ENCODE measurements at places on chromosomes 6 and 20. TPM values are rescaled to one million over a fixed set of nuclear protein-coding genes. Genes with fewer than 3 reads are reported as not detected.

The SNRPB2 gene
- total RNA-seq = 39.5 TPM

The PRRC2A gene
- total RNA-seq = 97.5 TPM

The GSTA2 gene
- not detected for total RNA-seq

The RBBP8NL gene
- total RNA-seq = not detected

The TSPO2 gene
- total RNA-seq = not detected

The APCDD1L gene
- 0.65 TPM for total RNA-seq

The CD24 gene
- total RNA-seq = 2.2 TPM

The ELOVL4 gene
- 0.84 TPM for total RNA-seq

The HLA-G gene
- total RNA-seq = not detected

The RIPPLY2 gene
- total RNA-seq = not detected

The ANKEF1 gene
- total RNA-seq = 2.1 TPM

The MOXD1 gene
- 2.4 TPM for total RNA-seq

The GPLD1 gene
- total RNA-seq = 1.0 TPM

The WASF1 gene
- 1.5 TPM for total RNA-seq

The CST4 gene
- total RNA-seq = not detected

The SOX18 gene
- 28.7 TPM for total RNA-seq

The GCNT2 gene
- 6.9 TPM for total RNA-seq

The SLC12A5 gene
- total RNA-seq = 3.0 TPM

The C20orf141 gene
- total RNA-seq = not detected

The F13A1 gene
- total RNA-seq = 80.1 TPM

The SLC17A4 gene
- total RNA-seq = not detected

The SLC17A2 gene
- total RNA-seq = not detected

The COL11A2 gene
- 1.6 TPM for total RNA-seq

The STX11 gene
- 6.8 TPM for total RNA-seq
